ENCODE measurements at places on chromosomes 5 and 9.

DNA sequence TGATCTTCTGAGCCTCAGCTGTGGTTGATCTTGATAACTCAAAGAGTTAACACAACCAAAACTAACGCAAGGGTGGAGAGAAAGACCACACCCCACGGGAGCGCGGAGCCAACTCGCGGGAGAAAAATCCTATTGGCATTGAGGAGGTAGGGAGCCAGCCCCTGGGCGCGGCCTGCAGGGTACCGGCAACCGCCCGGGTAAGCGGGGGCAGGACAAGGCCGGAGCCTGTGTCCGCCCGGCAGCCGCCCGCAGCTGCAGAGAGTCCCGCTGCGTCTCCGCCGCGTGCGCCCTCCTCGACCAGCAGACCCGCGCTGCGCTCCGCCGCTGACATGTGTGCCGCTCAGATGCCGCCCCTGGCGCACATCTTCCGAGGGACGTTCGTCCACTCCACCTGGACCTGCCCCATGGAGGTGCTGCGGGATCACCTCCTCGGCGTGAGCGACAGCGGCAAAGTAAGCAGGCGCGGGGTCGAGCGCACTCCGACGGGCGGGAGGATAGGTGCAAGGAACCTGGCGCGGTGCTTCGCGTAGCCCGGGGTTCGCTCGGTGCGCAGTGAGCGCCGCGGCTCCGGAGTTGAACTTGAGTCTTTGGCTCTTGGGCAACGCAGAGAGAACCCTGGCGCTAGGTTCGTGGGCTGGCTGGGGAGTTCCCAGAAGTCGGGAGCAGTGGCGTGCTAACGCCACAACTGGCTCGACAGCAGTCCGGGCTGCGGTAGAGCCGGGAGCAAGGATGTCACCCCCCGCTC, at the start of gene GDA:
TSS of gene GDA (plus strand) at position 210 of the 745 bp plus-strand sequence. CDS start at position 330, 120 bp downstream.
- DNase-seq: no peak

DNA sequence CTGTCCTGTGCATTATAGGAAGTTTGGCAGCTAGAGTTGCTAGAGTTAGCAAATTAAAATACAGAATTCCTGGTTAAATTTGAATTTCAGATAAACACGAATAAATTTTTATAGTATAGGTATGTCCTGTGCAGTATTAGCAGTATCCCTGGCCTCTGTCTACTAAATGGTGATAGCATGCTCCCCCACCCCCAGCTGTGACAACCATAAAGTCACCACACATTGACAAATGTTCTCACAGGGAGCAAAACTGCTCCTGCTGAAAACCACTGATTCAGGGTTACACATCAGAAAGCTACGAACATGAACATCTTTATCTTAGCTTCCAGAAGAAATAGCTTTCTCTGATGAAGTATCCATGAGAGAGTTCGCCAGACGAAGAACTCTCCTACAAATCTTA, 91.8 kb upstream of the CCDC112 start:
- DNase-seq: no peak

GRCh38 chr5:179679014-179679674, 1.7 kb downstream of the CBY3 start:
- no peak for DNase-seq

GRCh38 chr5:179233909-179234562, 111.2 kb downstream of the ADAMTS2 start:
- DNase-seq: no peak

GRCh38 chr5:128646176-128646575, 108.1 kb upstream of the FBN2 start:
- no peak for DNase-seq

GRCh38 chr5:112210430-112211005, 208.6 kb downstream of the EPB41L4A start:
- no peak for DNase-seq

DNA sequence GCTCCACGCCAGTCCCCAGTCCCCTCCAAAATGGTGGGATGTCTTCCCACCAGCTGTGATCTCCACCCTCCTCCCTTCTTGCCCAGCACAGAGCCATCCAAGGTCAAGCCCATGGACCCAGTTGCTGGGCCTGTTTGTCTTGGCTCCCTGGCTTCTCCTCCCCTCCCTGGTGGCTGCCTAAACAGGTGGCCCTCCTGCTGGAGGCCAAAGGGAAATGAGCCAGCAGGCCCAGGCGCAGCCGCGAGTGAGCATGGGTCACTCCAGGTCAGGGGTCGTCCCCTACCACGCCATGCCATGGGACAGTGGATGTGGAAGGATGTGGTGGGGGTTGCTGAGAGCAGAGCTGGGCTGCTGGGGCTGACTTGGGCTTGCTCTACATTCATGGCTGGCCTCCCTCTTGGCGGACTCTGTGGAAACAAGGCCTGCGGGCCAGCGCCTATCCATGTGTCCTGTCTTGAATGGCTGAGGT, 33.6 kb downstream of the COL15A1 start:
- no peak for DNase-seq

DNA sequence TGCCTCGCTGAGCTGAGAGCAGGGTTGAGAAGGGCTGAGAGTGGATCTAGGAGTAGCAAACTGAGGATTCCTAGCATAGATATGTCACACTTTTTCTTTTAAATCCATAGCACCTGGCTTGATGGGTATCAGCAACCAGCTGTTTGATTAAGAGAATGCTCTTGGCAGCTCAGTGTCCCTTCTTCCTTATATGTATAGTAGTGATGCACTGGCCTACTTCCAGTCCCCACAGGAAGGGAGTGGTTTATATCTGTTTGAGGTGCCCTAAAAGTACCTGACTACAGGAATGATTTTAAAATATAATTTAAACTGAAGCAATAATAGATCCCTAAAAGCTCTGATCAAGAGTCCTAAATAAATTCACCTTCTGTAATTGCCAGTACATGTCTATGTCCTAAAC, 546.8 kb upstream of the ZNF608 start:
- DNase-seq: no peak

- DNase-seq: no peak
These were observed 1.9 kb downstream of the HK3 start for GRCh38 chr5:176897263-176897662.

GRCh38 chr5:117615226-117615625, 1040.6 kb upstream of the SEMA6A start:
- no peak for DNase-seq

DNA sequence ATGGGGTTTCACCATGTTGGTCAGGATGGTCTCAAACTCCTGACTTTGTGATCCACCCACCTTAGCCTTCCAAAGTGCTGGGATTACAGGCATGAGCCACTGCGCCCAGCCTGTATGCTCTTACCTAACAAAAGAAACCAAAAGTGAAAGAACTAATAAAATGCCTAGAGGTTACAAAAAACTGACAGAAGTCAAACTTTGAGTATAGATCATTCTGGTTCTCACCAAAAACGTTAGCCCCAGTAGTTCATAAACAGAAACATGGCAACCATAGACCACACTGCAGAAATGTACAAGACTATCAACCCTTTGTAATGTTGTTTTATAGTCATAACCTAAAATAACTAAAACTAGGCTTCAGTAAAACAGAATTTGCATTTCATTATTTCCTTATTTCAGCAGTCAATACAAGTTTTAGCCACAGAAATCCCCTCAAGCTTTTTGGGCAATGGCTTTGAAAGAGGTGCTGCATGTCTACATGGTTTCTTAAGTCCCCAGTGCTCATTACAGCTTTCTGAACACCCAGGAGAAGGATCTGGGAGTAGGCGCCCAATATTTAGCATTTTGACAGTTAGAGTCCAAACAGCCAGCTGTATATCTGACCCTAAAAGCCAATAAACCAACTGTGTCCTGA, 72.5 kb downstream of the EPB41L4A start:
- no peak for DNase-seq

GRCh38 chr9:34195143-34195542, 16.3 kb downstream of the UBAP1 start:
- DNase-seq: no peak

DNA sequence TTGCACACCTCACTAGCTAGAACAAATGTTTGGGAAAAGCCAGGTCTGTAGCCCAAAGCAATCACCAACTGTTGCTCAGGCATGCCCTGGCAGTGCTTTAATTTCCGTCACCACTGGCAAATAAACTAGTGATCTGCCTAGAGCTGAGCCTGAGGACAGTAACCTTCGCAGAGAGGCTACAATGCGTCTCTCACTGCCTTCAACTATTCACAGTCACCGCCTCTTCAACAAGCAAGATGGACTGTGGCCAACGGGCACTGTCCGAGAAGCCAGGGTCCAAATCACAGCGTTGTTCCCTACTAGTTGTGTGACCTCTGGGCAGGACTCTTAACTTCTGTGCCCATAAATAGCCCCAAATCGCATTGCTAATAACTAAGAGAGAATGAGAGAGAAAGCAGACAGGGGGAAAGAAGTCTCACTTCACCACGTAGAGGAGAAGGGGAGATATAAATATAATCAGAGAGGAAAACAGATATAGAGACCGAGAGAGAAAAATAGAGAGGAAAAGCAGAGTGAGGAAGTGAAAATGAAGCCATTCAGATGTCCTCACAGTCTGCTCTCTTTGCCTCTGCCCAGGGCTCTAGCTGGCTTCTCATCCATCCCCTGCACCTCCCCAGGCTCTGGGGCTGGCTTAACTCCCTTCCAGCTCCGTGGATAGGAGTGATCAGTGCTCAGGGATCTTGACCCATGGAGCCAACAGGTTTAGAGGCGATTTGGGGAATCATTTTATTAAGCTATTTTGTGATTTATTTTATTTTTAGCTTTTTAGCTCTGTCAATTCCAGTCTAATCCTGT, 157.9 kb downstream of the ZDHHC21 start:
- no peak for DNase-seq

GRCh38 chr9:127947841-127948710, 10.4 kb upstream of the DPM2 start:
- DNase-seq: no peak

DNA sequence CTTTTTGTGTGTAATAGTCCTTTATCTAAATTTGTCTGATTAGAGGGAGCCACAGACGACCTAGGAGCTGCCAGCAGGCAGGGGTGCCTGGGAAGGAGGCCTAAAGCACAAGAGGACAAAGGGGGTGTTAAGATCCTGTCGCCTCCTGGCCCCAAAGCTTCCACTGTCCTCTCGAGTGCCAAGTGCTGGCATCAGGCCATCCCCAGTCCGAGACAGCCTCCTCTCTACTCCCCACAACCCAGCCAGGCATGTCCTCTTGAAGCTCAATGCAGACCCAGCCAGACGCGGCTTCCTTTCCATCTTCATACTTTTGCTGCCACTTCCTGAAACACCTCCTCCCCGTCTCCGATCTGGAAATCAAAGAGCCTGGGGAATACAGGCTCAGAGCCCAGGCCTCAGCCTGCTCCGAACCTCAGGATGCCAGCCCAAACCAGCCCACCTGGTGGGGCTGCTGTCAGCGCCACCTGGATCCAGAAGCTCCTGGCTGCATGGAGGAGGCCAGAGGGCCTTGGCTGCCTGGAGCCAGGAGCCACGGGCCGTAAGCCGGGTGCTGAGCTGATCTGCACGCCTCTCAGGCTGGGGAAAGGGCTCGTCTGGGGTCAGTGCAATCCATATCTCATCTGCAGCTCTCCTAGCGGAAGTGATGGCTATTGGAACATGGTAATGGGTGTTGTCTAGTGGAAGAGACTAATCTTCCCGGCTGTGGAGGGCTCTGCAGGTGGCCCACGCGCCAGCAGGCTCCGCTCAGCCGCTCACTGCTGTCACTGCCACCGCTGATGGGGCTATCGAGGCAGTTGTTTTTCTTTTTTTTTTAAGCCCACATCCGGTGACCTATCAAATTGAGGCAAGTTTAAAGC, 60.2 kb upstream of the FUBP3 start:
- DNase-seq: no peak

DNA sequence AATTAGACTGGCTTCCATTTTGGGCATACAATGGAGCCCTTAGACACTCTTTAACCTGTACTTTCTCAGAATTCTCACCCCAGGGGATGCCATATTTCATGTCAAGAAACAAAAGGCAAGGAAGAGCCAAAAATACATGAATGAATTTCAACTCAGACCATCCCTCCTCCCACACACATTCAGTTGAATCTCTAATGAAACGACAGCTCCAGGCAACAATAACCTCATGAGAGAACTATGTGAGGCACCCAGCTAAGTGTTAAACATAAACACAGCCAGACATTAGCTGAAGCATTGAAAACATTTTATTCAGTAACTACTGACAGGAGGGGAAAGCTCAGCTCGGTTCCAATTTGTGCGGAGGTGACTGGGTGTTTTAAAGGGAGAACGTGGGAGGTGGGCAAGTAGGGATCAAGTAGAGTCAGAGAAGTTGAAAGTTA, 1359.1 kb upstream of the CDH9 start:
- no peak for DNase-seq

GRCh38 chr5:61162832-61163567, 732 bp upstream of the SMIM15 start:
- no peak for DNase-seq

DNA sequence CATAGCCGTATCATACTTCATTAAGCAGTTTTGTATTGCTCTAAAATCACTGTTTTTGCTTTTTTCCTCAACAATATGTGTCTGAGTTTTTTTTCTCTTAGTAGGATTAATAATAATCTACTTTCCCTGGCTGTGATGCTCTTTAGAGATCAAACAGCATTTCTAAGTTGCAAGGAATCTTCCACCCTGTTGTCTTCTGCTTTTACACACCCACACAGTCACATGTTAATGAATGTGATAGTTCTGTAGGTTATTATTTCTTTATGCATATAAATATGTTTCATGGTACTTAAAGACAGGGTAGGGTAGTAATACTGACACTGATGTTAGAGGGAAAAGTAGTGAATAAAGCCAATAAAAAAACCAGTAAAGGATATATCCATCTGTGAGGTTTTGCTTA, 29.3 kb downstream of the SLC44A1 start:
- no peak for DNase-seq

DNA sequence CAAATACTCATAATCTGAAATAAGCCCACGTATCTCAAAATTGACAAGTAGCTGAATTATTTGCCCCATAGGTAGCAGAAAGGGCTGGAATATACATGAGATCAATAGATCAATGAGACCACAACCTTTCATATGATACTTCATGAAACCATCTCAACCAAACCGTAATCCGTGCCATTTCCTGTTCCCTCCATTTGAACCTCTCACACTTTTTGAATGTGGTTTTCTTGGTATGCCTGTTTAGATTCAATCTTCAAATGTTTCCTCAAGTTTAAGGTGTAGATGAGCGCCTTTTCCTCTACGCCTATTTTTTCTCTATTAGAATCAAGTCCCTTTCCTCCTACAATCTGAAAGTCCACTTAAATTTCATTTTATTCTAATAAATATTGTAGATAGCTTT, 805.5 kb downstream of the EFNA5 start:
- DNase-seq: no peak

DNA sequence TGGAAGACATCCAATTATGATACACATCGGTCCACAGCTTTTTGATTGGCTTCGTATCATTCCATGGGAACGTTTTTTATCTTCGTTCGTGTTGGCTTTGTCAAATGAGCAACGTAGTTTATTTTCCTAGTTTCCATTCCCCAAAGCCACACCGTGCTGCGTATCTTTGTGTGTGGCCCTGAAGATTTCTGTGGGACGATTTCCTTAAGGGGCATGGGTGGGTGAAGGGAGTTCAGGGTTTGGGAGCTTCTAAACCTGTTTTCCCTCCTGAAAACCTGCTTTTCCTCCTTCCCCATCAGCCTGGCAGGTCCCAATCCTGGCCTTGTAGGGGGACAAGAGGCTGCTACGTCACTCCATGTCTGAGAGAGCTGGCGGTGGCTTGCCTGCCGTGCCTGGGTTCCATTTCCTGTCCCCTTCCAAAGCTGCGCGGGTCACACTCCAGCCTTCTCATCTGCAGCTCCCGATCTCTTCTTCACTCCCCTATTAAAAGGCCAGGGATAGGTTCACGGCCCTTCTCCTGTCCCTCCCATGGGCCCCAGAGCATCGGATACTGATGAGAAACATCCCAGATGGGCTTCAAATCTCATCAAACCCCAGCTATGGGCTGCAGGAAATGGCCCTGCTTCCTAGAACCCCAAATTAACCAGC, 23.5 kb upstream of the ASS1 start:
- DNase-seq: no peak
